CD8-positive, alpha-beta T cell (primary cell): ENCODE measurements at places on chromosomes 6 and 20. TPM values are rescaled to one million over a fixed set of nuclear protein-coding genes. Genes with fewer than 3 reads are reported as not detected.

GRCh38 chr20:38779247-38780097, 26.0 kb upstream of the PPP1R16B start:
- DNase-seq, result no peak

GRCh38 chr20:63005862-63006539, 763 bp downstream of the BHLHE23 start:
- peak; percentile 40 for DNase-seq

LHFPL5 gene
- not detected for total RNA-seq

GRCh38 chr6:78700991-78701390, 166.4 kb upstream of the IRAK1BP1 start:
- no peak for DNase-seq

CST4 gene
- not detected for total RNA-seq

CGA gene
- not detected for total RNA-seq

- no peak for DNase-seq
These were observed 110.4 kb downstream of the SYCP2 start for GRCh38 chr20:59823030-59823423.

DNA sequence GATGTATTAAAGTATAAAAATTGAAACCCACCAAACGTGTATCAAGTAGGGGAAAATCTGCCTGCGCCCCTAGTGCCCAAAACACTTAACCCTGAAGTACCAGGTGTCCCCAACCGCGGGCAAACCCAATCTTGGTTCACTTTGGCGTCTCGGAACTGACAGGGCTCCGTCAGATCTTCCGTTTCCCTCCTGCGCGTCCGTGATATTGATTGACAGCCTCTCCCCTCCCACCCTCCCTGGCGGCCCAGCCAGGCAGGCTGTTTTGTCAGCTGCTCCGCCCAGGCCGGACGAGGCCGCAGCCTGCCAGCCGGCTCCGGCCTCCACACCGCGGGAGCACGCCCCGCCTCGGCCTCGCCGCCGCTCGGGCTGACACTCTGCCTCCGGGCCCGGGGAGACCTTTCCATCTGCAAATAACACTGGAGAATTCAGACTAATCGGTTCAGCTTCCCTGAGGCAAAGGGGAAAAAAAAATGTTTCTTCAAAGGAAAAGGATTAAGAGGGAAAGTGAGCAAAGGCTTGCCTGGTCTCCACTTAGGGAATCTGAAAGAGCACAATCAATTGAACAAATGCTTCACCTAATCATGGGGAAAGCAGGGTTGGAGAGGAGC, 234.9 kb upstream of the MCHR2 start:
- no peak for DNase-seq

HLA-DQA1 gene
- 5.4 TPM for total RNA-seq

SNAP25 gene
- not detected for total RNA-seq

DNA sequence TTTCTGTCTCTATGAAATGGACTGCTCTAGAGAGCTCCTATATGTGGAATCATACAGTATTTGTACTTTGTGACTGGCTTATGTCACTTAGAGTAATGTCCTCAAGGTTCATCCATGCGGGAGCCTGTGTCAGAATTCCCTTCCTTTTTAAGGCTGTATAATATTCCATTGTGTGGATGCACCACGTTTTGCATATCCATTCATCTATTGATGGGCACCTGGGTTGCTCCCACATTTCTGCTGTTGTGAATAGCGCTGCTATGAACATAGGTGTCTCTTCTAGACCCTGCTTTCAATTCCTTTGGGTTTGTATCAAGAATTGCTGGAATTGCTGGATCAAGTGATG, 155.4 kb downstream of the BMP7 start:
- no peak for DNase-seq

BPIFA1 gene
- not detected for total RNA-seq

FGD2 gene
- total RNA-seq, result 0.83 TPM

- no peak for DNase-seq
These were observed 146.7 kb upstream of the ATXN1 start for GRCh38 chr6:16907991-16908390.

DNA sequence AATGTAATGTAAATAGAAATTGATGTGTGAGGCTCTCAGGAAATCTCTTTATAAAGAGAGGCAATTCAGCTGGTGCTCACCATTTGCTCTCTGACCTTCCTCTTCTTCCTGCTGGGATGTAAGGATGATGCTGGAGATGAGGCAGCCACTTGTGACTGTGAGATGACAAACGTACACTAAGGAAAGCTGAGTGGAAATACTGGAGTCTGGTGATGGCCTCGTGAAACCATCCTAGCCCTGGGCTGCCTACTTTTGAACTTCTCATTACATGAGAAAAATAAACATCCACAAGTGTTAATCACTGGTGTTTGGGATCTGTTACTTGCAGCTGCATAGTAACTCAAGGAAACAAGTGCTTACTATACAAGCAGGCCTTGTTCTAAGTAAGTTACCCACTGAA, 114.9 kb upstream of the NHSL1 start:
- DNase-seq, result no peak

RGS17 gene
- not detected for total RNA-seq

LY6G6D gene
- total RNA-seq, result not detected

DNA sequence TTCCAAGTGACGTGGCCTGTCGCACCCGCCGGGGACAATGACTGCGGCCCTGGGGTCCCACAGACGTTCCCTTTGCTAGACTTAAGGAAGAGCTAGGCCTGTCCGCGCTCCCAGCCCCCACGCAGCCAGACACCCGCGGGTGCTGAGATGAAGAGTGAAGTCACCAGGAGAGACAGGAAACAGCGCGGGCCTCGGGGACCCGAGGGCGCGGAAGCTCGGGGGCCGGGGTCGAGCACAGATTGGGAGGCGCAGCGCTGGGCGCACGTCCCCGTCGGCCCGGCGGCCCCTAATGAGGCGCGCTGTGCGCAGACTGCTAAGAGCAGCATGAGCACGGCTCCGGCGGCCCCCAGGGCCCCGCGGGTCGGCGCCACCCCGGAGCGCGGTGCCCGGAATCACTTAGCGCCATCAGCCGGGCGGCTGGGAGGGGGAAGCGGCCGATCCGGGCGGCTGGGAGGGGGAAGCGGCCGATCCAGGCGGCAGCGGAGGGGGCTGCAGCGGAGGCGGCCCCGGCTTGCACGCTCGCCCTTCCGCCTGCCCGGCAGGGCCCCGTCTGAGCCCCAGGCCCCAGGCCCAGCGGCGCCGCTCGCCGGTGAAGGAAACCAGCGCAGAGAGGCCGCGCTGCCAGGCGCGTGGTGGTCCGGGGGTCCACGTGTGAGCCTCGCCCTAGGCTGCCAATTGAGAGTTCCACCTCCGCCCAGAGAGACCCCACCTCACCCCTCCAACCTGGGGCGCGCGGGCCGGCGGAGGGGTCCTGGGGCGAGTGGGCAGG, 8.3 kb upstream of the AVP start:
- peak; percentile 71 for DNase-seq

DNA sequence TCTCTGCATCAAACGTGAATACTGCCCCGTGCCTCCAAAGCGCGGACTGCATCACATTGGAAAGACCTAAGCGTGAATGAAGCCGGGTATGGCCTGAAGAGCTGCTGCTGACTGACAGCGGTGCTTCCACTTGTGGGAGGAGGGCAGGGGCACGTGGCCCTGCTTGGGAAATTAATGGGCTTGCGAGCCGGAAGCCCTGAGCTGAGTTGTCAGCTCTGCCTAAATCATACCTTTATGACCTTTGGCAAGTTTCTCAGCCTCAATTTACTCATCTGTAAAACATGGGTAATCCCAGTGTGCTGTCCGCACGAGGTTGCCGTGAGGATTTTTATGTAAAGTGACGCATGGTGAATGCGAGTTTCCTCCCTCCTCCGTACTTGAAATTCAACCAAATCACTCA, 67.0 kb upstream of the FOXQ1 start:
- no peak for DNase-seq

AVP gene
- total RNA-seq, result not detected

DNA sequence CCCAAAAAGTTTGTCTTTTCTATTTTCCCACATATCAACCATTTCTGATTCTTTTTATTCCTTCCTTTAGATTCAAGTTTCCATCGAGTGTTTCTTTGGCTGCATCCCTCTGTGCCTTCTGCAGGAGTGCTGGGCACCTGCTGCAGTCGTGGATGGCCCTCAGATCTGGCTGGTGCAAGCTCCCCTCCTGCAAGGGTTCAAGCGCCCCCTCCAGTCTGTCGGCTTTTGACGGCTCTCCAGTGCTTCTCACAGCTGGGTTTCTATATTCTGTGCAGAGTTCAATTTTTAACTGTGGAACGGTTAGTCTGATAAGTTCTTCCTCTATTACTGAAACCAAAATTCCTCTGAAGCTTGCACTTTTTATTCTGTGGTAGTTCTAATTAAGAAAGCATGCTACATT, 132.1 kb downstream of the HUS1B start:
- DNase-seq, result peak; percentile 45

RFX6 gene
- total RNA-seq, result not detected

DNA sequence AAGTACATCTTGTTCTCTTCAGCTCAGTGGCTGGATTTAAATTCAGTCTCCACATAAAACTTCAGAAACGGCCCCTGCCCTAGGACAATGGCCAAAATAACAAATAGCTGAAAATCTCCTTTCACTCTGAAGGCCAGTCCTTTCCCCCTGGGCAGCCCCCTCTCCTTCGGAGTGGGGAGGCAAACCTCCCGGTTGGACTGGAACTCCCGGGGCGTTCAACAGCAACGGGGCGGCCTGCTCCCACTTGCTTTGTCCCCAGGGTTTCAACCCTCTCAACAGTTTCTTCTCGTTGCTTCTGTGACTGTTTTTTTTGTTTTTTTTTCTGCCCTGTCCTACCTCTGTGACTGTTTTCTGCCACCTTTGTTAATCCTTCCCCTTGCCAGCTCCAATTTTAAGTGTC, 102.6 kb upstream of the DUSP22 start:
- DNase-seq, result no peak

DNA sequence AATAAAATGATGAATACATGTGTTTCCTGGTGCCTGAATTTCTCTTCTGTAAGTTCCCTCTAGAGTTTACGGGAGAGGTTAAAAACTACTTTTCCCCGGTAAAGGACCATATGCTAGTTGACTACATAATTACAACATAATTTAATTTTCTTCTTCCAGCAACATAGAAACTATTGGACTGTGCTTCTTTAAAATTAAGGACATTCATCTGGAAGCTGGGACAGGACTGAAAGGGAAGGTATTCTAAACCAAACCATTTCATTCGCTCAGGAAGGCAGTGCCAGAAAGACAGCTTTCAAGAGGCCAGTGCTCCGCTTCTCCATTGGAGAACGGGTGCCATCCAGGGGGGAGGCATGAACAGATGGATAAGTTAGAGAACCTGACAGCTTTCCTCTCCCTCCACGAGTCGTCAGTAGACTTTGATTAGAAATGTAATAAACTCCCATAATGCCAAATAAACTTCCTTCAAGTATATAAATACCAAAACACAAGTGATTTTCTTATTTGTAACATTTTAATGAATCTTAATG, 458.0 kb upstream of the SOX4 start:
- DNase-seq, result no peak
